ENCODE measurements at places on chromosomes 16 and 17.

DNA sequence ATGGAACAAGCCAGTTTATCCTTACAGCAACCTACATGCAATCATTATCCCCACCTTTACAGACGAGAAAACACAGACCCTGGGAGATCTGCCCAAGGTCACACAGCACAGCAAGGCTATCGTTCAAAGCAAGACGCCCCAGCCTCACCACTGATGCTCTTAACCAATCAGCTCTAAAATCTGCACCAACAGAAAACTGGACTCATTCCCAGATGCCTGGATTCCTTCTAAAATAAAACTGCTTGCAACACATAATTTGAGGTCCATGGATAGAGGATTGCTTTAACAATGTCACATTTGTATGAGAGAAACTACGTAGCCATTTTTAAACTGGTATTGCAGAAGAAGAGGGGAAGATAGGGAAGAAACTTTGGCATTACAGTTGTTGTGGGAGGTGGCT lies 6.8 kb downstream of the COTL1 start:
- DNase-seq: no peak

DNA sequence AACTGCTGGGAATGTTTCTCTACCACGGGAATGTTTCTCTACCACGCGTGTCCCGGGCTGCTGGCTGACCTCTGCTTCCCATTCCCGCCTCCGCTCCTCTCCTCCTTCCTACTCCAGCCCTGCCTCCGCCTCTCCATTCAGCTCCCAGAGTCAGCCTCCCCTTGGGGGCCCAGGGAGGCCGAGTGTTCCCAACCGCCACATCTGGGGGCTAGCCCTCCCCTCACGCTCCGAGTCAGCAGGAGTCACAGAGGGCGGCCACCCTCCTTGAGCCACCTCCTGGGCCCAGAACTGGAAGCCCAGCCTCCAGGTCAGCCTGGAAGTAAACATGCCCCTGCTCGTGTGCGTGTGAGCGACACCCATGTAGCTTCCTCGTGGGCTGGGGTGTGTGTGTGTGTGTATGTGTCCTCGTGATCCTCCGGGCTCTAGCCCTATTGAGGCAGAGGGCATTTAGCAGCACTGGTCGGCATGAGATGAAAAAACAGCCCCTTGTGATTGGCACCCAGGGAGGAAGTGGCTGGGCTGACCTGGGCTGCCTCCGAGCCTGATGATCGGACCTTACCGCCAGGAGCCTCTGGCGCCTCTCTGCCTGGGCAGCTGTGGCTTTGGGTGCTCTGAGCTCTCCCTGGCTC lies 7.3 kb downstream of the CYGB start:
- DNase-seq: no peak

- DNase-seq: no peak
Measured at GRCh38 chr16:61002479-61003204, 1033.6 kb downstream of the CDH8 start.

DNA sequence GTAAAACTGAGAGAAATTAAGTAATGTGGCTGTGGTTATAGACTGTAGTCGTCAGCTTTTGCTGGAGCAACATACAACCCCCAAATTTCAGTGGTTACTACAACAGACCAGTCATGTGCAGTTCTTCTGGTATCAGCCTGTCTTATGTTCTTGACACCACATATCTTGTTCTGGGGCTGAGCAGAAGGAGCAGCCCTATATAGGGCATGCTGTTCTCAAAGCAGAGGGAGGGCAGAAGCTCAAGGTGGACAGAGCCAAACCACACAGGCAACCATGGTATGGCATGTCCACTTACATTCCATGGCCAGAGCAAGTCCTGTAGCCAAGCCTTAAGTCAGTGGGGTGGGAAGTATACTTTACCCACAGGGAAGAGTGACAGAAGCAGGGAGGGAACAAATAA lies 7.7 kb downstream of the PRKAR1A start:
- DNase-seq: no peak

DNA sequence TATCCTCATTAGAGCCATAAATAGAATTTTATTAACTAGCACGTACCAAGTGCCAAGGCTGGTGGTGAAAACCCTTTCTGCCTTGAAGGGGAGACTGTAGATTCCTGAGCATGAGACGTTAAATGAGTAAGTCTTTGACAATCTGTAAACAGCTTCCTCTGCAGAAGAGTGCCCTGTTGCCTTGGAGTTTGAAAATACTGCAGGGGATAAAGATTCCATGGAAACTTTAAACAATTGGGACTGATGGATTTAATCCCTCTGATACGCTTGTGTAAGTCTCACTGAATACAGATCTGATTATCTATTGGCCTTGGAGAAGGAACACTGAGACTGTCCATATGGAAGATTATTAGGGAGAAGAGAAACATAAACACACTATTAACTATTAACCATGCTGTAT lies 1053.4 kb upstream of the RBFOX1 start:
- DNase-seq: no peak

DNA sequence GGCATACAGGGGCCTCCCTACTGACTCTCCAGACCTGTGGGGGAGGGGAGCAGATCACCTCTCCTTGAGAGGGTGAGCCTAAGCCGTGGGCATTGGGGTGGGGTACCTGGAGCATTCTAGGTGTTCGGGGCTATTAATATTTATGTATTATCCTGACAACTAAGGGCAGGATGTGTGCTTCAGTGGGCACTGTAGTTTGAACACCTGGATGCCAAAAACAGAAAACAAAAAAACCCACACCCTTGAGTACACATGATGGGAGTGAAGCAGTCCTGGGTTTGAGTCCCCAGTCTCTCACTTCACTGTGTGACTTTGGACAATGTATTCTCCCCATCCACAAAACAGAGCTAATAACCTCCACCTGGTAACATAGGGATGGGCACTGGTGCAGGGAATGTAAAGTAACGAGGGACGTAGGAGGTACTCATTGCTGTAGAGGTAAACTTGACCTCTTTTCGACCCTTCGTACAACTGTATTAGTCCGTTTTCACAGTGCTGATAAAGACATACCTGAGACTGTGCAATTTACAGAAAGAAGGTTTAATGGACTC lies 257.8 kb downstream of the CPPED1 start:
- no peak for DNase-seq

- DNase-seq: no peak
Measured at GRCh38 chr17:61597607-61598006, 6.6 kb upstream of the NACA2 start.

DNA sequence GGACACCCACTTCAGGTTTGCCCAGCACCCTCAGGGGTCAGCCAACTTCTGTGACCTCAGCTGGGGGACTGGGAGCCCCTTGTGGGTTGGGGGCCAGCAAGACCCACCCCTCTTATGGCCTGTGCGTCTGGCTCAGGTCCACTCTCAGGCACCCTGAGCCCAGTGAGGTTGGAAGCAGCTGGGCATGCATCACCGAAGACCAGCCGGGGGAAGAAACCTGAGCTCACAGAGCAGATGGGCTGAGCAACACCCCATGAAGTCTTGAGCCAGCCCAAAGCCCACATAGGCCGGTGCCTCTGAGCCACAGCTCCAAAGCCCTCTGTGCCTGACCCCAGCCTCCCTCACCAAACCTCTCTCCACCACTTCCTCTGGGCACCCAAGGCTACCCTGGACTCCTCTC lies 166.7 kb downstream of the RBFOX3 start:
- DNase-seq: no peak

DNA sequence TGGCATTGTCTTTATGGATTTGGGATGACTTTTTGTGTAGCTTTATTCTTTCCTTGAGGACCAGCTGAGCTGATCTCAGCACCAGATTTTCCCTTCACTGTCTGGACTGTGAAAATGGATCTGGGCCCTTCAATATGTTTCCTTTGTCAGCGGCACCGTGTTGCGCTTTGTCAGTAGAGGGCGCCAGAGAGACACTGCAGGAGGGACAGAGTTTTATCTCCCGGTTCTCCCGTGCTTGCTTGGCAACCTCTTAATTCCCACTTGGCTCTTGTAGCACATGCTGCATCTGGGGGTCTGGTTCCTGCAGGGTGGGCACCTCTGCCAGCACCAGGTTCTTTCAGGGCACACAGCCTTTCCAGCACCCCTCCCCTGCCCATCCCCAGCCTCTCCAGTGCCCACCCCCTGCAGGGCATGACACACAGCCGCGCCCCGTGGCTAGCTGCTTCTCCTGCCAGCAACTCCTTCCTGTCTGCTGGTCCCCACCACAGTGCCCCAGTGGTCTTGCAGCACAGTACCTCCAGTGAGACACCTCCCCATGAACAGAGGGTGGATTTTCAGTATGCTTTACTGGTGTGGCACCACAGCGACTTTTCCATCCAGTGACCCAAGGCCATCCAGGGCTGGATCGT lies 19.6 kb downstream of the OR1D5 start:
- no peak for DNase-seq

GRCh38 chr16:85253084-85253941 lies 141.0 kb upstream of the CIBAR2 start:
- peak; percentile 29 for DNase-seq
